ENCODE measurements at places on chromosomes 4 and X. TPM values are rescaled to one million over a fixed set of nuclear protein-coding genes. Genes with fewer than 3 reads are reported as not detected.

GRCh38 chr4:41744572-41745291, 3.8 kb downstream of the PHOX2B start:
- DNase-seq: no peak

DNA sequence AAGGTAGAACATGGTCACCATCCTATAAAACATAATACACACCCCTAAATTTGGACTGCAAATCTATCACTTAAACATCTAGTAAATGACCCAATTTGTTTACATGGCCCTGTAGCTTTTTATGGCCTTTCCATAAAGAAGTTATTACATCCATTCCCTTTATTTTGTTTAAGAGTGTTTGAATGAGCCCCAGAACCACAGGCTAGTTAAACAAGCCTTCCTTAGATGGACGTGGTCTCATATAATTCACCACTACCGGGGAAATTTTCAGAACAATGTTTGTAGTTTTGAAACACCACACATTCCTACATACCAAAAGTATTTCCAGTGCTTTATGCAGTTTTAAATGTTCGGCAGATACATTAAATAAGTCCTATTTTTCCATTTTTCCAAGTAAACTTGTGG, 12.3 kb downstream of the PDGFC start:
- no peak for DNase-seq

DNA sequence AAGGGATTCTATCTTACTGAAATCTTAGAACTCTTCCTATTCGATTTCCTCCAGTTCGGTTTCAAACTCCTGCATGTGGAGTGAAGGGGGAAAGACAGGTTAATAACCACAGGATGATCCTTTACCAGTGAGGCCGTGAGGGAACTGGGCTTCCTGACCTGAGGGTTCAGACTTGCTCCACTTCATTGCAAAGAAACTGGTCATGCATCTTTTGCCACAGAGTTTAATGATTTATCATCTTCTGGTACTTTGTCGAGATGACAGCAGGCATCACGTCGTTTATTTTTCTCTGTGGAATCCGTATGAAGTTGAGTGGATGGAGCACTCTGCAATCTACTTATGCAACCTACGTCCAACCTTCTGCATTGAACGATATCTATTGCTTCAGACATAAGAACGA, 145.9 kb upstream of the NLGN4X start:
- DNase-seq: no peak

DNA sequence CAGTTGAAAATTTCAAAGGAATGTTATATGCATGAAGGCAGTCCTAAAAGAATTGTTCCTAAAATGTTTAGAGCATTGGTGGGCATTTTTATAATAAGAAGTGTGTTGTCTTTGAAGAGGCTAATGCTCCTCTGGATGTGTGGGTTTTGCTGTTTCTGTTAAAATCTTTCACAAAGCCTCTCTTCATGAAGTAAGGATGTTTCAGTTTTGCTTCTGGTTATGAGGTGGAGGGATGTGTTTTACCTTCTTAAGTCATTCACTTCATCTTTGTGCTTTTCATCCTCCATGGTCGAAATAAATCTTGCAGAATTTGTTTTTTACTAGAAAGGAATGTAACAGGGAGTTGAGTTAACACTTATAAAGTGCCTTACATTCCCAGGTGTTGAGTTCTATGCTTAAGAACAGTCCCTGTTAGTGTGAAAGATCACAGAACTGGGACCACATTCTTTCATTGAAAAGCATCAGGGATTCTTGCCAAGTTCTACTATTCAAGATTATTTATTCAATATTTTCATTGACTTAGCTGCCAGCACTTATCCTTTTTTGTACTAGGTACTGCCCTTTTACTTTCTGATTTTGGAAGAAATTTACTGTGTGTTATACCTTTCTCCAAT, 21.1 kb downstream of the FHIP1A start:
- no peak for DNase-seq

DNA sequence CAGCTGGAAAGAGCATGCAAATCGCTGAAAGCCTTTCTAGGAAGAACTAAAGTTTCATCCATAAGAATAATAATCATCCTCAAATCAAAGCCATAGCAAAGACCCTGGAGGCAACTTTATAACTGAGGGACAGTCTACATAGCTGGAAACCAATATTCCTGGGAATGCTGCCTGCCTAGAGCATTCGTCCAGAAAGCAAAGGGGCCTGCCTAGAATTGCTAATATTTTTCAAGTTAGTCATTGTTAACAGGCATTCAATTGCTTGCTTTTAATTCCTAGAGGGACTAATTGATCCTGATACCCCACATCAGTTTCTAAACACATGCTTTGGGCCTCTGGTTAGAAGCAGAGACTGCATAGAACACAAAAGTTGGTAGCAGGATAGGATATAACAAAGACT, 4.2 kb upstream of the PPARGC1A start:
- DNase-seq: no peak

Gene EFHC2
- total RNA-seq: 1.9 TPM

GRCh38 chr4:53515076-53515475, 76.2 kb downstream of the LNX1 start:
- DNase-seq: no peak

DNA sequence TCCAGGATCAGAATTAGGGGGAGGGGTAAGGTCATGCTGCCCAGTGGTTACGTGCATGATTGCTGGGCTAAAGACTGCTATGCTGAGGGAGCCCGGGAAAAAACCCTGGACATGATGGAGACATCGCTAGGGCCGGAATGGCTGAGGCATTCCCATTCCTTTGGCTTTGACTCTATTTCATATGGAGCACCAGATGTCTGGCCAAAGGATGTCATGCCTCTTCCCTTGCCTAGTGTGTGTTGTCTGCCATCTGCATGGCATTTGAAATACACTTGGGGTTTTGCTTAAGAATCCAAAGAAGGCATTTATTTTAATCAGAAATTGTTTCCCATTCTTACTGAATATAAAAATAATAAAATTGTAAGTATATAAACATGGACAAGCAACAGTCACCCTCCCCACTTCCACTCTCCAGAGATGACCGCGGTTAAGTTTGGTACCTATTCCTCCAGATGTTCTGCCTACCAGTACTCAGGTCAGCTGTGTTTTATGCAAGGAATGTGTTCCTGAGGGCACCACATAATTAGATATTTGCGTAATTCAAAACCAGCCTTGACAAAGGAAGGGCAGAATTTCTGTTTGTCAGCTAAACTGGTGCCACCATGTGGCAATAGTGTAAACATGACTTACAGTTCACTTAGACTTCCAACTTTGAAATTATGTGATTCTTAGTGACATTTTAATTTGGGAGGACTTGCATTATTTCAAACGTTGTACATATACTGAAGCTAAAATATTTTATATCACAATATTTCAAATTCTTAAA, 105.9 kb downstream of the CT47B1 start:
- DNase-seq: peak; percentile 50

DNA sequence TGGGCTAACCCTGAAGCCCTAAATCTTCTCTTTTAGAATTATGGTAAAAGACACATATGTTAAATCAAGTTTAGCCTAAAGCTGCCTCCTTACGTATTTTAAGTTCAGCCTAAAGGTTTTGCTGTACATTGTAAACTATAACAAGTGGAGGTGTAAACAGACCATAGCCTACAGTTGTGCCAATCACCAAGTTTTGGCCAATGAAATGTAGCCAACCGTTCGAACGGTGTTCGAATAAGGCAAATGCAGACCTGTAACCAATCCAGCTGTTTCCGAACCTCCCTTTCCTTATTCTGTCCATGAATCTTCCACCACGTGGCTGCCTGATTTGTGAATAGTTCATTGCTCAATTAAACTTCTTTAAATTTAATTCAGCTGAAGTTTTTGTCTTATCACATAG, 52.1 kb upstream of the TBC1D9 start:
- no peak for DNase-seq

All from tongue (tissue), 3 donors.